ENCODE measurements at places on chromosomes 3 and 15.

DNA sequence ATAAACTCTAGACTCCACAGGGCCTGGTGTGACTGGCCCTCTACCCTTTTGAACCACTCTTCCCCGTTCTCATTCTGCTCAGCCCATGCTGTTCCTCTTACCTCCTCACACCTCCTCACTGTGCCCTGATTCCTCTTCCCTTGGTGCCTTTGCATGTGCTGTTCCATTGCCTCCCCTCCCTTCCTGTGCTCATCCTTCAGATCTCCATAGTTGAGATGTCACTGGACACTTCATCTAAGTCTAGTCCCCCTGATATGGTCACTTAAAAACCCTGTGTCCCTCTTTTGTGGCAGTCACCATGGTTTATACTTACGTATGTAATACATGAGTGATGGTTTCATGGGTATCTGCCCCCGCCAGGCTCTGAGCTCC is 69.8 kb downstream of the LSM3 start:
- DNase-seq = no peak

- DNase-seq = no peak
Measured at GRCh38 chr3:138197524-138197923, 10.4 kb downstream of the ARMC8 start.

DNA sequence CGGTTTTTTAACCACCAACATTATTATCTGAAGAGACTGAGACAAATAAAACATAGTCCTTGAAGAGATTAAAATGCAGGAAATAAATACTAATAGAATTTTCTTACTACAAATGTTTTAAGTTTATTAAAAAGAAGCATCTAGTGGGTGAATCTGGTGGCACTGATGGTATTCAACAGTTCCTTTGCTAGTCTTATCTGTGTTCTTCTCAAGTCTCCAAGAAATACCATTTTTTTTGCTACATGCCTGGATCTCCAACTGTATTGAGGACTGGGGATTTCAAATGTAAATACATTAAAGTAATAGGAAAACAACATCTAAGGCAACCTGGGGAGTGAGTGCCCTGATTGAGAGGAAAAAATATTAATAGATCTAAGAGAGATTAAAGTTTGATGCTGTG is 21.9 kb downstream of the THOC7 start:
- DNase-seq = no peak

- no peak for DNase-seq
Measured at GRCh38 chr15:73165844-73166243, 113.6 kb downstream of the NEO1 start.

GRCh38 chr3:138188013-138188730 is 1.1 kb downstream of the ARMC8 start:
- no peak for DNase-seq

DNA sequence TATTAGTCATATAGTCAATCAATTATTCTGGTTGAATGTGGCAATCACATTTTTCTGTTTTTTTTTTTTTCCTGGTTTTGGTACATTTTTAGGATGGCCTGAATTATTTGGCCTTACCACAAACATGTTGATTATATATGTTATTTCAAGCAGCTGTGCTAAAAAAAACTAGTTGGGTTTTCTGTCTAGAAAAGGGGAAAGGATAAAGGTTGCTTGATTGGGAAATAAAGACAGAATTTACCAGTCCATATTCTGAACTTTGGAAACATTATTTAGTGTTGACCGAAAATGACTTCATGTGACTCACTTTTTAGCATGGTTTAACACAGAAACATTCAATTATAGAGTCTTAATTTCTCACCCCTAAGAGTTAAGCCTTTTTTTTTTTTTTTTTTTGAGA is 8.1 kb downstream of the MORF4L1 start:
- DNase-seq = no peak

GRCh38 chr3:169179321-169179720 is 484.2 kb downstream of the MECOM start:
- no peak for DNase-seq

DNA sequence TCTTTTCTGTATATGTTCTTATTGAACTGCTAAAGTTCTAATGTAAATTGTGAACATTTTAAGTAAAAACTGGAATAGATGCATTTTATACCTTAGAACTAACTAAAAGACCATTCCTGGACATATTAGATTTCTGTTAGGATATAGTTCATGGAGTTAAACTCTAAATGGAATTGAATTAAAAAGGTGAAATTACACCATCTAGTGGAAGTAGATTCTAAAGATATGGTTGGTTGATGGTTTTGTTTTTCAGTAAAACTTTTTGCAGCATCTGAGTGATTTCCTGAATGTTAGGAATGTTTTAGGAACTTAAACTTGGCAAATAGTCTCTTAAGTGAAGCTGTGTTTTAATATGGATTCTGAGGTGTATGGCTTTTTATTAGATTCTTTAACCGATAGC is 96.8 kb downstream of the SLMAP start:
- DNase-seq = no peak

GRCh38 chr15:87193481-87193880 is 1063.1 kb downstream of the NTRK3 start:
- DNase-seq = no peak

DNA sequence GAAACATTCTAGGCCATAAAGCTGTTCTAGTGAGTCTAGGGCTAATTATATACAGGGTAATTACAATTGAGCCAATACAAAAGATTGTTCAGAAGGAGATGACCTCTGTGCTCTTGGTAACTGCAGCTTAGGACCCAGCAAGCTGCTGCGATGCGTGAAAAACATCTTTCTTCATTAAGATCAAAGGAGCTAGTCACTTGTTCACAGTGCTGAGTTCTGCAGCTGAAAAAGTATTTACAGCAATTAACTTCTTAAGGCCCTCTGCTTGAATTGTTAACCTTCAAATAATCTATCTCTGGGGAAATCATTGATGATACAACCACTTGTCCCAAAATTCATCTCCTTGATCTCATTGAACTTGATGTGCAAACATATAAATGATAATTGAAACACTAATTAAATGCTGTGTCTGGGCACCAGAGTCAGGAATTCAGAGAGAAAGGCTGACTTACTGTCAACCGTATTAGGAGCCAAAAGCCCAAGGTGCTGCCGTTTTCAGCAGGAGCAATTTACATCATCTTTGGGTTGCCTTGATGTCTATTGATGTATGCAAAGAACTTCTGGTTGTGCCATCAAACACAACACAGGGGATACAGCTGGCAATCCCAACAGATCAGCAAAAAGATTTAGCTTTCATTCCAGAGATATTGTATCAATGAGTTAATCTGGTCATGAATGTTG is 213.0 kb downstream of the NECTIN3 start:
- no peak for DNase-seq

DNA sequence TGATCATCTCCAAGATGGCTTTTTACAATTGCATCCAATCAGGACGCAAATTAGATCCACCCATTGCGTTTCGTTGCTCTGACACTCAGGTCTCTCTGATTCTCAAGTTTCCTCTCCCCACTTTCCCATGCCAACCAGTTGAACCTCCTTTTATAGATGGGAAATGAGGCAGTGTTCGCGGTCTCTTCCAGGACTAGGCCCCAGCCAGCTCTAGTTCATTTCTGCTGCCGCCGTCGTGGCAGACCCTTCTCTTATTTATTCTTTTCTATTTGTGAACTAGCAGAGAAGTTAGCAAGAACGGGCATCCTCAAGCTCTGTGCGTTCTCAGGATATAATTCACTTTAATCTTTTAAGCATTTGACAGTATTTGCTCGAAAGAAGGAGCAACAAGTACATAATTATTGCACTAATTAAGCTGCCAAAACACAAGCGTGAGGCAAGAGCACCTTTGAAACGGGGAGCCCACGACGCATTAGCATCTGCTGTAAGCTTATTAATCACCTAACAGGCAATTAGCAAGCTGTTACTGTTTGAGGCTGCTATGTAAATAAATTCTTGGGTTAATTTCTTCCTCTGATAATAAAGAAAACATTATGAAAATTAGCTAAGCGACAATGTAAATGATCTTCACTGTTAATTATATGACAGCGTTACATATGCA is 246.4 kb upstream of the TLE3 start:
- DNase-seq = no peak

DNA sequence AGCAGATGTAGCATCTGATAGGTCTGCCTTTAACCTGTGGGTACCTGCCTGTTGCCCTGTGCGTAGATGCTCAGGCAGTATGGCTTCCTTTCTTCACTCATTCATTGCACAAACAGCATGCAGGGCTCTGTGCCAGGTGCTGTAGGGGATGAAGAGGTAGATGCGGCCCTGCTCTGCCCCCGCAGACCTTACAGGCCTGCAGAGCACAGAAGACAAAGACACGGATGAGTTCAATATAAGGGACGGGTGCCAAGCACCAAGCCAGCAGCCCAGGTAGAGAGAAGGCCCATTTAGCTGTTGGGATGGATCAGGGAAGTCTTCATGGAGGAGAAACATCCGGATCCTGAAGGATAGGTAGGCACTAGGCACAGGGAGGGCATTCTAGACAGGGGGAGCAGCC is 69.4 kb downstream of the AAGAB start:
- no peak for DNase-seq

DNA sequence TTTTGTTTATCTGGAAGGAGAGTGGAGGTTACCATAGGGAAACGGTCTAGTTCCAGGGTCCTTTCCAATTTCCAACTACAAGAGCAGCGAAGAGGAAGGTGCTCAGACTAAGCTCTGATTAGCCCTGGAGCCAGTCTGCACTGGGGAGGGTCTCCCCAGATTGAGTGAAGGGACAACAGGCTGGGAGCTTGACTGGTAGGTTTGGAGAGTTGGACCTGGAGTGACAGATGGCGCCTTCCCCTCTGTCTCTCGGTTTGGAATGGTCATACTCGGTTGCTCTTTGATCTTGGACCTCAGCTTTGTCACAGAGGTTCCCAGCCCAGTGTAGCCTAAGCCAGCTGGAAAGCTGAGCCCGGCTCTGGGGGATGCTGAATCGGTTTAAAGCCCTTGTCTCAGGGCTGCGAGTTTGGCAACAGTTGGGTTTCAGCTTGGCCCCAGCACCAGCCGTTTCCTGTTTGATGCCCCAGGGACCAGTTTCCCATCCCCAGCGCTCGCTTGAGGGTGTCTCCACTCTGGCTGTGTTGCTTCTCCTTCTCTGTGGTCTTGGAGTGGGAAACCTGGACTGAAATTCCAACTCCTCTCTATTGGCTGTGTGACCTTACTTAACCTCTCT is 53.1 kb upstream of the ULK4 start:
- DNase-seq = no peak

DNA sequence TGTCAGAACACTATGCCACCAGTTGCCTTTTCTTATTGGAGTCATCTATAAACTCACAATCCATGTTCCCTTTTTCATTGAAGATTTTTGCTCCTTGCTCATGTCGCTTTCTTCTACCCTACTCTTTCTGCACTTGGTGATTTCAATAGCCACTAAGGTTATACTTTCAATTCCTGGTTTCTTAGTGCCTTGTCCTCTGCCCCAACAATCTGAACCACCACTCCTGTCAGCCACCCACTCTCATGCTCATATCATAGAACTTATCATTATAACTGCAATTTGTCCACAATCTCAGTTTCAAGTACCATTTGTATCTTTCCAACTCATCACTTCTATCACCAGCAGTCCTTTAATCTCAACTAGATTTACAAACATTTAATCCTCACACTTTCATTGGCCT is 10.0 kb upstream of the GRAMD1C start:
- DNase-seq = no peak
